ENCODE measurements at places on chromosomes 5 and 9. TPM values are rescaled to one million over a fixed set of nuclear protein-coding genes. Genes with fewer than 3 reads are reported as not detected.

Gene PDZD2
- total RNA-seq: 5.5 TPM

Gene C5orf15
- total RNA-seq: 52.1 TPM

Gene PTGES2
- 149 TPM for total RNA-seq

Gene DNAI1
- total RNA-seq: 0.11 TPM

Gene RHOBTB3
- 54.3 TPM for total RNA-seq

Gene CD14
- 0.30 TPM for total RNA-seq

Gene IARS1
- total RNA-seq: 367 TPM

Gene NR4A3
- total RNA-seq: 1.9 TPM

Gene CCDC171
- 2.9 TPM for total RNA-seq

Gene SHC3
- total RNA-seq: 0.03 TPM

Gene SPATA31D4
- not detected for total RNA-seq

Gene CDC25C
- total RNA-seq: 17.2 TPM

Gene AK6
- 79.7 TPM for total RNA-seq

Gene C5orf52
- not detected for total RNA-seq

Gene ZNF484
- 5.0 TPM for total RNA-seq

Gene TICAM2
- total RNA-seq: 2.3 TPM

Gene ITK
- not detected for total RNA-seq

Gene GPR151
- not detected for total RNA-seq

Gene ADAMTS2
- 0.19 TPM for total RNA-seq

Gene DOCK8
- 1.9 TPM for total RNA-seq

Gene F12
- total RNA-seq: 5.5 TPM

Gene LRRC19
- total RNA-seq: not detected

Gene ATP10B
- 2.4 TPM for total RNA-seq

Gene DCP2
- 36.6 TPM for total RNA-seq

Gene OLFM1
- 0.13 TPM for total RNA-seq

Gene NME5
- total RNA-seq: not detected

Gene FRMPD1
- not detected for total RNA-seq

Gene SLC9A3
- total RNA-seq: not detected

Gene CMYA5
- 0.21 TPM for total RNA-seq

Gene FST
- total RNA-seq: 194 TPM

Gene ARHGAP26
- 21.6 TPM for total RNA-seq

Gene CCNI2
- 0.19 TPM for total RNA-seq

Gene SPDL1
- total RNA-seq: 32.6 TPM

Gene PRDM9
- 0.41 TPM for total RNA-seq

Gene FBP1
- total RNA-seq: not detected
